ENCODE measurements at places on chromosomes 2 and 18.

GRCh38 chr2:86825693-86826381, 35.1 kb upstream of the CD8A start:
- no peak for DNase-seq

GRCh38 chr2:57726294-57726693, 320.3 kb upstream of the VRK2 start:
- DNase-seq: no peak

DNA sequence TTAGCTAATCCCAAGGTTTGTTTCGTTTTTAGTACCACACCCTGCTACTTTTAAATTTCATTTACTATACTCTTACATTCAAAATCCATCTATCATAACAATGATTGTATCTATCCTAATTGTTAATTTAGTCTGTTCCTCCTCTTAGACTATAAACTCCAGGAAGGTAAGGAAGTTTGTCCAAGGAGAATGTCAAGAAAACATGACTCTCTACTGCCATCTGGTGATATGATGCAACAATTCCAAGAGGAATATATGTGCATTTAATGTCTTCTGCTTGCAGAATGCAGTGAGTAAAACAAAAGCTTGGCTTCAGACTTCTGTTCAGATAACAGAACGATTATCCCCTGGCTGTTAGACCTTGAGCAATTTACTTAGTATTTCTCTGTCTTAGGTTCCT, 1267.1 kb downstream of the LRP1B start:
- no peak for DNase-seq

DNA sequence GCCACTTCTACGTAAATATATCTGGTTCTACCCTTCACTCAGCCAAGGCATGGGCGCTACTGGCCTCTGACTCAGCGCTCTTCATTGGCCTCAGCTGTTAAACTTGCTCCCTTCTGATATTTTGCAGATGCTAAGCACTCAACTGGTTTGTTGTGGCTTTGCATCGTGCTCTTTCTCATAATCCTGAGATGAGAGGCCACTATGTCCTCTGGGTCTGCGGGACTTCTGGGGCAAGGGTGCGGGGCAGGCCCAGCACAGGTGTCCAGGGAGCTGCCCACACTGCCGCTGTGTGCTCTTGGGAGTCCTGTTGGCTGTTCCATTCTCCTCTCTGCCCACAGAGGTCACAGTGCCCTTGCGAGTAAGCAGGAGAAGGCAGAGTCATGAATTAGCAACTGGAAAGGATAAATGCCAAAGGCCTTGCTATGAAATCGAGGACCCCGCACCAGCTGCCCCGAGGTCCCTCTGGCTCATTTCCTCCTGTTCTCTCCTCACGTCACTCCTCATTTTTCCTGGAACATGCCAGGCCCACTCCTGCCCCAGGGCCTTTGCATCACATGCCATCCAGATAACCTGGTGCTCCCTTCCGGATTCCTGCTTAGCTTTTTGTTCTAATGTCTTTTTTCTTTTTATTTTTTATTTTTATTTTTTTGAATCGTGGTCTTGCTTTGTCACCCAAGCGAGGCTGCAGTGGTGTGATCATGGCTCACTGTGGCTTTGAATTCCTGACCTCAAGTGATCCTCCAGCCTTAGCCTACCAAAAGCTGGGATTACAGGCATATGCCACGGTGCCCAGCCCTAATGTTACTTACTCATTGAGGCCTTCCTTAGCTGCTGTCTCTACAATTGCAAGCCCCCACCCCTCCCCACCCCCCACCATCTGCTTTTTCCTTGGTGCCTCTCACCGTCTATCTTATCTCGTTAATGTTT, 34.9 kb upstream of the MAT2A start:
- no peak for DNase-seq

GRCh38 chr2:69483696-69484095, 46.5 kb upstream of the NFU1 start:
- DNase-seq: peak; percentile 55

DNA sequence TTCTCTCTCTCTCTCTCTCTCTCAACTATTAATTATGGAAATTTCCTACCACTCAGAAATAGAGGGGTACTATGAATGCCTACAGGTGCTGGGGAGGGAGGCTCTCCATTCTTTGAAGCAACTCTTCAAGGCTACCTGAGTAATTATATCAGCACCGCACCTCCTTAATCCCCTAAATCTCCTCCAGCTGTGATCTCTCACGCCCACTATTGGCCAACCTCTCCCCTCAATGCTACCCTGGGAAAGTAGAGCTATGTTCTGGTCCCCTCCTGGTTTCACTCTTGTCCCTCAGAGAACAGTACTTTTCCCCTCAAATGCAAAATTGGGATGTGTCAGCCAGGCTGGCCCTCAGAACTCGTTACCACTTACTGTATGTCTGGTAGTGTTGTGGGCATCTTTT, 1.6 kb downstream of the MOCOS start:
- DNase-seq: no peak

GRCh38 chr2:120262761-120263428, 10.2 kb downstream of the RALB start:
- DNase-seq: no peak

- peak; percentile 73 for DNase-seq
Measured at GRCh38 chr2:130807659-130808385, 28.9 kb upstream of the ARHGEF4 start.

- no peak for DNase-seq
Measured at GRCh38 chr2:19059076-19059475, 299.3 kb downstream of the OSR1 start.

- DNase-seq: no peak
Measured at GRCh38 chr2:136006658-136007057, 21.2 kb upstream of the DARS1 start.

- DNase-seq: no peak
Measured at GRCh38 chr2:188345020-188345419, 53.3 kb downstream of the GULP1 start.

- DNase-seq: no peak
Measured at GRCh38 chr18:74942319-74942910, 266.5 kb downstream of the PTGR3 start.

- no peak for DNase-seq
Measured at GRCh38 chr2:101446869-101447268, 28.0 kb downstream of the RFX8 start.

GRCh38 chr2:174002679-174003078, 37.5 kb upstream of the SP3 start:
- no peak for DNase-seq

GRCh38 chr2:54194761-54195750, 61.0 kb downstream of the TSPYL6 start:
- DNase-seq: no peak

DNA sequence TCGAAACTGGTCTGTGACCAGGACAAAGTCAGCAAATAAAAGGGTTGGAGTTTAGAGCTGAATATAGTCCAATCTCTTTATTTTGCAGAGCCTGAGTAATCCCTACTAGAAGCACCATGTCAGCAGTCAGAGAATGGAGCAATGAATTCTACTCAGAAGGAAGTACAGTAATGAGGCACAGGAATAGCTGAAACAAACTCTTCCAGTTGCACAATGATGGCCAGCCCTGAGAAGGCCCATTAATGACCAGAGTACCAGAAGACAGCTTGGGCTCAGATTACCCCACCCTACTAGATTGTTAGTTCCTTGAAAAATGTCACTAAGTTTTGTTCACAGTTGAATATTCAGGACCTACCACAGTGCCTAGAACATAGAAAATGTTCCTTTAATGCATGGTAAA, 40.3 kb upstream of the SCG2 start:
- DNase-seq: no peak

- no peak for DNase-seq
Measured at GRCh38 chr2:138476940-138477339, 24.6 kb upstream of the SPOPL start.

GRCh38 chr2:54321047-54321446, 65.0 kb upstream of the TSPYL6 start:
- DNase-seq: no peak

- DNase-seq: peak; percentile 72
Measured at GRCh38 chr2:70123051-70123828, 36.0 kb downstream of the PCBP1 start.

DNA sequence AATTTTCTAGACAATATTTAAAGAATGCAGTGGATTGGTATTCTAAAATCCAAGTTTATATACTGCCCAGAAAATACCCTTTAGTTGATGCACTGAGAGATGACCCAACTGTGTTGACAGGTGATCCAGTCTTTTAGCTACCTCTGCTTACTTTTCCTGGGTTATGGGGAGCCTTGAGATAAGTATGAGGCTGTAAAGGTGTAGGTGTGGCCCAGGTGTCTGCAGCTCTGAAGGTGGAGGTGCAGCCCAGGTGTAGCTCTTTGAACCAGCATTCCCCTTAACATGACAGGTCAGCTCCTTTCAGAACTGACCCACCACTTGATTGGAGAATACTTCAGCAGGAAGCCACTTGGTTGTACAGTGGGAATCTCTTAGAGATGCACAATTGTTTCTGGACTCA, 62.3 kb upstream of the ACSL3 start:
- peak; percentile 72 for DNase-seq

DNA sequence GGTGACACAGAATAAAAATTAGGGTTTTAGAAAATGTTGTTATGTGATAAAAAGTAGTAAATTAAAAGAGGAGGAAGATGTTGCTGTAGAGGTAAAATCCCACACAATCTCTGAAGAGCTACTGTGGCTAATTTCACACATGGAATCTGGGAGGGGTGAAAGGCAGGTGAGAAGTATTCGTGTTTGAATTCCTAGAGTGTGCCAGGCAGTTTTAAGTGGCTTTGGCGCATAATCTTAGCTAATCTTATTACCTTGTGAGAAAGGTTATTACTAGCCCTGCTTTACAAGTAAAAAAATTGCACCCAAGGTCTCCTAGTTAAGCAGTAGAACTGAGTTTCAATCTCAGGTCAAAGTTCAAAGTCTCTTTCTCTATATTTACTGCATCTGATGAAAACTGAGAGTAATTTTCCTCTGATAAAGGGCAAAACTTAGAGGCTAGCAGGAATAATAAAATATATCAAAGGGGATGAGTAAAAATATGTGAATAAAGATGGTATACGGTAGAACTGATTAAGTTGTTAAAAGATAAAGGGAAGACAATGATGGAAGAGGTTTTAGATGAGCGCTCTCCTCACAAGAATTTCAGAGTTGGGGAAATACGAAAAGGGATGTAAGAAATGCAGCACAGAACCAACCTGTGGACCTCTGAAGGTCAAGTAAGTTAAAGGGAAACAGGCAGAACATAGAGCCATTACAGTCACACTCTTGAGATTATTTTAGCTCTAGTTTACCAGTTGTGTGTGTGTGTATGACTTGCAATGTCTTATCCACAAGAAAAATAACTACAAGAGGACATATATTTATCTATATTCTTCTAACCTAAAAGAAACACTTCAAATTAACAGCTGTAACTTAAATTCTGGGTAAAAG, 34.8 kb downstream of the GAREM1 start:
- no peak for DNase-seq

- no peak for DNase-seq
Measured at GRCh38 chr2:215832791-215833190, 180.6 kb downstream of the MREG start.

GRCh38 chr2:224903621-224904020, 138.6 kb downstream of the DOCK10 start:
- no peak for DNase-seq

DNA sequence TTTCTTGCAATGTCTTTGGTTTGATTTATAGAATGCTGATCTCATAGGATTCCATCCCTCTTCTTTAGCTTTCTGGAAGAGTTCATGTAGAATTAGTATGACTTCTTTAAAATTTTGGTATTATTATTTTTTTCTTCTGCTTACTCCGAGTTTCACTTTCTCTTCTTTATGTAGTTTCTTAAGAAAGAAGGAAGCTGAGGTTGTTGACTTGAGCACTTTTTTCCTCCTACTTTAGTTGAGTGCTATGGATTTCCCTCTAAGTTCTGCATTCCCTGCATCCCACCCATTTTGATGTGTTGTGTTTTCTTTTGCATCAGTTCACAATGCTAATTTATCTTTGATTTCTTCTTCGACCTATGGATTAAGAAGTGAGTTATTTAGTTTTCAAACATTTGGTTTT, 78.9 kb upstream of the SPRED2 start:
- no peak for DNase-seq

- no peak for DNase-seq
Measured at GRCh38 chr2:164145093-164145987, 409.5 kb upstream of the FIGN start.

DNA sequence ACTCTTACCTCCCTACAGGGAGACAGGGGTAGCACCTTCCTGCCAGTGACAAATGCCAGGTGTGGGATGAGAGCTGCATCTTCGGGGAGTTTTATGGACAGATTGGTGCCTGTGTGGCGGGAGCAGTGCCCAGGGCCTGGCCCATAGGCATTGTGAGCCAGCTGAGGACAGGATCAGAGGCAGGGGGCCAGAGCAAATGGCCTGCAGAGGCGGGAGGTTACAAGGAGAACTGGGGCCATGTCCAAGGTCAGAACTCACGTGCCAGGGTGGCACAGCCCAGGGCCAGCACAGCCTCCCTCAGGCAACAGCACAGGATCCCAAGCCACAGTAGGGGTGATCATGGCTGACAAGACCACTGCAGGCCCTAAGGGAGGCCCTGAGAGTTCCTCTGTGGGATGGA, 40.2 kb upstream of the MCFD2 start:
- no peak for DNase-seq

DNA sequence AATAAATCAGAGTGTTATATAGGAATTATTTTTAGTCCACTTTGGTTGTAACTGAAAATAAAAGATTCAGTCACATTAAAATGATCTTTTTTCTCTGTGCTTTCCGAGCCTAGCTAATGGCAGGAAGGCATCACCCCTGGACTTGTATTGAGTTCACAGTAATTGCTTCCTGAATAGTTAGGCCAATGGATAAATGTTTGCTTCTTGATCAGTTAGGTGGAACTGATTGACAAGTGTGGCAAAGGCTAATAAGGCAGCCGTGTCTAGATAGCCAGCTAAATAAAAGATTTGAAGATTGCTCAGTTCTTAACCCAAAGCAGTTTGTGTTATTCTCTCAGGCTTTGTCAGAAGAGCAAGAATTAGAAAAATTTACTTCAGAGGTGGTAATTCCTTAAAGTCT, 20.8 kb downstream of the FAM171B start:
- no peak for DNase-seq

- DNase-seq: no peak
Measured at GRCh38 chr2:65765376-65765775, 333.0 kb upstream of the SPRED2 start.

DNA sequence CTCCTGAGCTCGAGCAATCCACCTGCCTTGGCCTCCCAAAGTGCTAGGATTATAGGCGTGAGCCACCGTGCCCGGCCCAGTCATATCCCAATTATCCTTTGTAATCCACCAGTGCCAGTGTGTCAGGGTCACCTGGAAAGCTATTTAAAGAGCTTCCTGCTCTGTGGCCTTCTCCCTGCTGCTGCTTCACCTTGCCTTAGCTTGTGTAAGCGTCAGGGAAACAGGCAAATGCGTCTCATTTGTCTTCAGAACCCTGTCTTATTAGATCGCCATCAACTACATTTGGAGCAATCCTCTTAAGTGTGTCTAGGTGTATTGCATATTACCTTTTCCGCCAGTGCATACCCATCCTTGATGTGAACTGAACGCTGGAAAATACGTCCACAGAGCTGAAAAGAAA, 10.2 kb downstream of the KIF5C start:
- DNase-seq: no peak

GRCh38 chr2:69260666-69261065, 126.4 kb downstream of the GFPT1 start:
- DNase-seq: no peak

Data from colonic mucosa (tissue), 4 donors.